ENCODE measurements at places on chromosomes 5 and 9. TPM values are rescaled to one million over a fixed set of nuclear protein-coding genes. Genes with fewer than 3 reads are reported as not detected.
A peak's percentile ranks its signal among the peaks of the same experiment; 100 is the strongest.

DNA sequence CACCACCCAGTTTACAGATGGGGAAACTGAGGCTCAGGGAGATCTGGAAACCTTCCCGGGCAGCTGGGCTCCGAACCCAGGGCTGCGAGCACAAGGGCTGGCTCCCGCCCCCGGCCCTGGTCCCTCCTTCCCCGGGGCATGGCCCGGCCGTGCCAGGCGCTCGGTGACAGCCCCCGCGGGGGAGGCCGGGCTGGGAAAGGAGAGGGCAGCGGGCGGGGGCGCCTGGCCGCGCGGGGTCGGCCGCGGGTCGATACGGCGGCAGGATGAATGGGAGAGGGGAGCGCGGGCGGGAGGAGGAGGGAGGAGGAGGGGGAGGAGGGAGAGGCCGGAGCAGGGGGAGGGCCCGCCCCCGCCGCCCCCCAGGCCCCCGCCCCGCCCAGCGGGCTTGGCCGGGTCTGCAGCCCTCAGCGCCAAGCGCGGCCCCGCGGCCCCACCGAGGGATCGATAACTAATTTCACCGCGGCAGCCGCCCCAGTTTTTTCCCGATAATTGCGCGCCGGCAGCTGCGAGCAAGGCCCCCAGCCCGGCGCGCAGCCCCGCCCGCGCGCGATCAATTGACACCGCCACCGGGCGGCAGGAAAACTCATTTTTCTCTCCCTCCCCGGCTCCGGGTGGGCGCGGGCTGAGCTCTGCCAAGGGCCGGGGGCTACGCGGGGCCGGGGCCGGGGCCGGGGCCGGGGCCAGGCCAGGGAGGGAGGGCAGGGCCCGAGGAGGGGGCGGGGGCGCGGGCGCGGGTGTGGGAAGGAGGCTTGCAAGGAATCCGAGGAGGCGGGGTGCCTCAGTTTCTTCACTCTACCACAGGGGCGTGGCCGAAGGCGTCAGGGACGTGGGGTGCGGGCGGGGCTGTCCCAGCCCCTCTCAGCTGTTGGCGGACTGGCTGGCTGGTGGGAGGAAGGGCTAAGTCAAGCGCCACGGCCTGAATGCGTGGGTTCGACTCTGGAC is 52.1 kb downstream of the C9orf50 start:
- DNase-seq, result no peak

GRCh38 chr5:125085797-125086505 is 339.5 kb upstream of the ZNF608 start:
- no peak for DNase-seq

GRCh38 chr5:4480528-4481349 is 659.4 kb upstream of the ADAMTS16 start:
- DNase-seq, result no peak

DNA sequence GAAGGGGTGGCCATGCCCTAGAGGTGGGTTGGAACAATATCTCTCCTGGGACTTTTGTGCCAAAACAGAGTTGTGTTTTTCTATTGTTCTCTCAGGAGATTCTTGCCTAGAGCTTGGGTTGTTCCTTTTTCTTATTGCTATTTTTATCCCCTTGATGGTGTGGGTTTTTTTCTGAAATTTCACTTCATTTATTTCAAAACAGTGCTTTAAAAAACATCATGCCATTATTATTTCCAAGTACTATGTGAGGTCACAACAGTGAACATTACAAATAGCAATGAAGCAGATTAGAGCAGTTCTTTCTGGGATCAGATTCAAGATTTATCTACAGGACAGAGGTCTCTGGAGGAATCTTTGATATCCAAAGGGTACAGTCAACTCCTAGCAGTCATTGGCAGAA is 76.6 kb downstream of the ACTBL2 start:
- no peak for DNase-seq

DNA sequence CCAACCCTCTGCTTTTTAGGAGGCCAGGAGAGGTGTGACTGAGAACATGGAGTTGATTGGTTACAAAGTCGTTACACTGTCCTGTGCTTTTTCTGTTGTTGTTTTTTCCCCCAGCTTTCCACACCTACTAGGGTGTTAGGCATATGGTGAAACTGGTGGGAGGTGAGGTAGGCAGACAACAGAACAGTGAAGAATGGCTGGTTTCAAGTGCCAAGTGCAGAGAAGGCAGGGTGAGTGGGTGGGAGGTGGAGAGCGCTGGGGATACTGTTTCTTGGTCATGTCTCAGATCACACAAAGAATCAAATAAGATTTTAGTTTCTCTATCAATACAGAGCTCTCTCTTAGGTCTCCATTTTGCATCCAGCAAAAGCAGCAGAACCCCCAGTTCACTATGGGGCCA is 2.2 kb upstream of the SPTAN1 start:
- DNase-seq, result no peak

DNA sequence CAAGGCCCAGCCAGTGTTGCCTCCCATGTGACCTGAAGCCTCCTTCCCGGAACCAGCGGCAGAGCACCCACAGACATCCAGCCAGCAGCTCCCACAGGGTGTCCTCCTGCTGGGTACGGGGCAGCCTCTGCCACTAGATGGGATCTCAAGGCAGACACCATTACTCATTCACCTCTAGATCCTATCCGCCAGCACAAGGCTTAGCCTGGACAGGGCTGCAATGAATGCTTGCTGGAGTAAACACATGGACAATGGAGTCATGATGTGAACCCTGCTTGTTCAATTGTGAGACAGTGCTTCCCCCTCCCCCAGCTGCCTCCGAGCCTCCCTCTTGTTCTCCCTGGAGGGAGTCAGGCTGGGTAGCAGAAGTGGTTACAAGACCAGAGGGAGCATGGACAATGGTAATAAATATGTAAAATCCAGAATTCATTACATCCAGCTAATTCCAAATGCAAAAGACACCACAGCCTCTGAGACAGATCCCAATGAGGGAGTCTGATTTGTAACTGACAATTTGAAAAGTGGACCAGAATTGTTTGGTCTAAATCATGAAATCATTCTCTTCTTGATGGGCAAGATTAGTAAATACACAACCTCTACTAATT is 132.0 kb downstream of the CRB2 start:
- no peak for DNase-seq

GRCh38 chr5:133682451-133682850 is 70.1 kb upstream of the FSTL4 start:
- no peak for DNase-seq

DNA sequence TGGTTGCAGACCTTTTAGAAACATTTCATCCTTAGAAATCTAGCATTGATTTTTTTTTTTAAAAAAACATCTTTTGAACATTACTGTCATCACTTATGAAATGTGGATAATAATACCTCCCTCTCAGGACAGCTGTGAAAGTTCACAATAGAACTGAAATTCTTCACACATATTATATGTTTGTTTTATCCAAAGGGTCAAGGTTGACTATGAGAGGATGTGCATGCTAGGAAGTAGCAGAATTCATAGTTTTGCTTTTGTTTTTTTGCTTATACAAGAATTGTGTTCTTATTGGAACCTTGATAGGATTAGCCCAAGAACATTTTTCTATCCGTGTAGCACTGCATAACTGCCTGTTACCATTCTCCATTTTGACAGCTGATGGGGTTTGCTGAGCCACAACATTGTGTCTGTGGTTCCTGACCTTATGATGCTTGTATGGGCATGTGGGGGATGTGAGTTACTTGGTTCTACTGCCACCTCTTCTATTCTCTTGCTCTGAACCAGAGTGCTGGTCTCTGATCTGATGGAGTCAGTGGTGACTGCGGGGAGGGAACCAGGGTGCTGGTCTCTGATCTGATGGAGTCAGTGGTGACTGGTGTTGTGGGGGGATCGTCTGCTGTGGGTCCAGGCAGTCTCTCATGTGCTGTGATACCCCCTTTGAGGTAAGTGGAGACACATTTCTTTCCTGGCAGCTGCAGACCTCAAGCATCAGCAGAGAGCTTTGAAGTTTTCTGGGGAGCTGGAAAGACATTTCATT is 27.1 kb upstream of the ACTBL2 start:
- no peak for DNase-seq

DNA sequence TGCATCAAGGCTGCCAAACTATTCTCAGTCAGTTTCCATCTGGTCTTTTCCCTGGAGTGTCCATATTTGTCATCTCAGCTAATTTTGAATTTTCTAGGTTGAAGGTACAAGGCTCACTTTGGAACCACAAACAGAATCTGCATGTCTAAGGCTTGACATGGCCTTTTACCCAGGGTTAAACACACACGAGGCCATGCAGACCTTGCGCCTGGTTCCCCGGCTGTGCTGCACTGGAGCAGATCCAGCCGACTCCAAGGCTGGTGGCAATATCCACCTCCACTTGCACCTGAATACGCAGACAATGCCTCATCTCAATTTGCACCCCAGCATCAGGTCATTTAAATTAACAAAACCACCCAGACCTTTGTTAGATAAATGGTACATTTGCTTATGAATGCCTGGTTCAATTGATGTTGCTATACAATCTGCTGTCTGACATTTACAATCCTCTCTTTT is 276.2 kb downstream of the HSPA4 start:
- no peak for DNase-seq

- no peak for DNase-seq
These were observed 118.7 kb upstream of the FST start for GRCh38 chr5:53361708-53362107.

DNA sequence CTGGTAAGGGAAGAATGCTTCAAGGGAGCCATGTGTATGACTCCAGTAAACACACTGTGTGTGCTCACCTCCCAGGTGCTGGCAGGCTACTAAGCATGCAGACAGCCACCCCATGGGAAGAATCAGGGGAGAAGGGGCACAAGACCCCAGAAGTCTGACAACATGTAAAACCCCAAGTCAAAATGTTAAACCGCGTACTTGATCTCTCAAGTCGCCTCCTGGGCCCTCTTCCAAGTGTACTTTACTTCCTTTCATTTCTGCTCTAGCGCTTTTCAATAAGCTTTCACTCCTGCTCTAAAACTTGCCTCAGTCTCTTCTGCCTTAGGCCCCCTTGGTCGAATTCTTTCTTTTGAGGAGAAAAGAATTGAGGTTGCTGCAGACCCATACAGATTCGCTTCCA is 31.3 kb downstream of the DAPK1 start:
- DNase-seq, result no peak

DNA sequence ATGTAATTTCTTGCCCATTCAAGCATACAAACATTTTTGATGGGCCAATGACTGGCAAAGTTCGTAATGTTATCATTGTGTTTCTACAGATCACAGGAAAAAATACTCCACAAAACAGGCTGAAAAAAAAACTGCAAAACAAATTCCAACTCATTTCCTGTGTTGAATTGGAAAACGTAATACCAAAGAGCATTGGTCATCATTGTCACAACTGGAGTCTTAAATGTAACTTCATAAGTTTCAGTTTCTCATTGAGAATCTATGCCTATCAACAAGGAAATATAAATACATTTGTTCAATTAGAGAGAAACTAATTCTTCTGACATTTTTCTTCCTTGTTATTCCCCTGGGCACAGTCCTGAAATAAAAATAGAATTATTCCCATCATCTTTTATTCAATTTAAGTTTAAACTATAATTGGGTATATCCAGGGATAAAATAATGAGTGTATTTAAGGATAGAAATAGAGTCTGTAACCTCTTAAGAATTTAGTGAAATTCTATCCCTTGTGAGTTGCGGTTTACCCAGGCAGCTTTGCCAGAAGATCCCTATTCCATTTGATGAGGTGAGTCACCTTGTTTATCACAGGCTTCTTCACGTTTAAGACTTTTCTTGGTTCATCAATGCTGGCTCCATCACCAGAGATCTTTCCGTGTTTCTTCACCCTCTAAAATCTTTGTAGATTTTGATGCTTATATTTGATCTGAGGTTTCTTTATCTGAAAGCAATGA is 112.7 kb upstream of the ITGA1 start:
- DNase-seq, result no peak

DNA sequence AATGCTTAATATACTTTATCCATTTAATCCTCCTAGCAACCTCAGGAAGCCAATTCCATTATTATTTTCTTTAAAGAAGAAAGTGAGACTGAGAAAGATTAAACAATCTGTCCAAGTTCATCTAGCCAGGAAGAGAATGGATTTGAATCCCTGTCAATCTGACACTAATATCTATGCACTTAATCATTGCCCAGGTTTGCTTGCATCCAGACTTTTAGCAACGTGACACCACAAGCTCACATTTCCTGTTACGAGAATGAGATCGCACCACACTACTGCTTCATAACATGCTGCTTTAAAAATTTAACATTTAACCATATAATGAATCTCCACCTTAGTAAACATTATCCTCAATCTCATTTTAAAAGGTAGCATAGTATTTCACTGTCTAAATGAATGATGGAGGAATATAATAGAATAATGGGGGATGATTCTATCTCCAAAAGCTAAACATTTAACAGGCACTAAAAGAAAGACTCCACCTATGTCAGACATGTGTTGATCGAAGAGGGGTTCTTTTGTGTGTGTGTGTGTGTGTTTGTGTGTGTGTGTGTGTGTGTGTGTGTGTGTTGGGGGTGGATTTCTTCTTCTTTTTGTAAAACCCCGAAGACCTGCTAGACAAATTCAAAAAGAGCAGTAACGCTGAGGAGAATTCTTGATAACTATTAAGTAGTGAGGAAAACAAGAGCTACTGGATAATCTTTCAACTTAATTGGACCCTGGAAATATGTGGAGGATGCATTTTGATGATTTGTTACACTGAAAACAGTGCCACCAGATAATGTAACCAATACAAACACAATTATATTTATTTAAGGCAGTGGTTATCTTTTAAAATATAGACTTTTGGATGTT is 138.7 kb upstream of the NR3C1 start:
- DNase-seq, result no peak

GRCh38 chr9:136036848-136037247 is 58.2 kb downstream of the NACC2 start:
- no peak for DNase-seq

DNA sequence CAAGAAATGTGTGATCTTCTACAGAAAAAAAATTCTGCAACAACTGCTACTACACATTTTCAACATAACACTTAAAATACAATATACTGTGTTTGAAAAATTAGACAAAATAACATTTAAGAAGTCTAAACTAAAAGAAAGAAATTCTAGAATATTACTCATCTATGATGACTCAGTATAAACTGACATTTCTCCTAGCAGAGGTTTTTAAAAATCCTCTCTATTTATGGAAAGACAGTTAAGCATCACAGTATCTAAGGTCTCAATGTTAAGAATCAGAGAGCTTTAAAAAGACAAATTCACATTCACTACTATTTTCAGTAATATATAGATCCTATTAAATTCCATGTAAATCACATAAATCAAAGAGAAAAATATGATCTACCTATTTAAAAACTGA is 61.3 kb downstream of the NR2F1-AS1 start:
- no peak for DNase-seq

GRCh38 chr5:96175090-96175489 is 213.4 kb upstream of the ELL2 start:
- DNase-seq, result peak; percentile 17

DNA sequence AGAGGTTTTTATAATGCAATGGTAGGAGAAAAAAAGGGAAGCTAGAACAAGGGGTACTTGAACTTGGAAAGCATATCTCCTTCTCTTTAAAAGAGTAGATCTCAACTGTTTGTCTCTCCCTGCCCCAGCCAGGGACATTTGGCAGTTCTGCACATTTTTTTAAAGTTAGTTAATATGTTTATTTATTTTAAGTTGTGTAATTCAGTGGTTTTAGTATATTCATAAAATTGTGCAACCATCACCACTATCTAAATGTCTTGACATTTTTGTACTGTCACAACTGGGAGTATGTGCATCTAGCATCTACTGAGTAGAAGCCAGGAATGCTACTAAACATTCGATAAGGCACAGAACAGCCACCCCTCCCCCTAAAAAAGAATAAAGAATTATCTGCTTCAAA is 103.5 kb upstream of the DPYSL3 start:
- no peak for DNase-seq

The PTRH1 gene
- polyA plus RNA-seq, result 38.2 TPM

The GDA gene
- polyA plus RNA-seq, result not detected

The TRUB2 gene
- 70.5 TPM for polyA plus RNA-seq

The SEMA5A gene
- polyA plus RNA-seq, result 0.09 TPM

The GABRG2 gene
- polyA plus RNA-seq, result not detected

The HMMR gene
- 120 TPM for polyA plus RNA-seq

The PCSK1 gene
- 0.24 TPM for polyA plus RNA-seq

The FBXO10 gene
- polyA plus RNA-seq, result 9.6 TPM

The CBY3 gene
- polyA plus RNA-seq, result 0.61 TPM
